ENCODE measurements at places on chromosomes 6 and 20. TPM values are rescaled to one million over a fixed set of nuclear protein-coding genes. Genes with fewer than 3 reads are reported as not detected.
A peak's percentile ranks its signal among the peaks of the same experiment; 100 is the strongest.

The LPA gene
- 0.22 TPM for total RNA-seq

DNA sequence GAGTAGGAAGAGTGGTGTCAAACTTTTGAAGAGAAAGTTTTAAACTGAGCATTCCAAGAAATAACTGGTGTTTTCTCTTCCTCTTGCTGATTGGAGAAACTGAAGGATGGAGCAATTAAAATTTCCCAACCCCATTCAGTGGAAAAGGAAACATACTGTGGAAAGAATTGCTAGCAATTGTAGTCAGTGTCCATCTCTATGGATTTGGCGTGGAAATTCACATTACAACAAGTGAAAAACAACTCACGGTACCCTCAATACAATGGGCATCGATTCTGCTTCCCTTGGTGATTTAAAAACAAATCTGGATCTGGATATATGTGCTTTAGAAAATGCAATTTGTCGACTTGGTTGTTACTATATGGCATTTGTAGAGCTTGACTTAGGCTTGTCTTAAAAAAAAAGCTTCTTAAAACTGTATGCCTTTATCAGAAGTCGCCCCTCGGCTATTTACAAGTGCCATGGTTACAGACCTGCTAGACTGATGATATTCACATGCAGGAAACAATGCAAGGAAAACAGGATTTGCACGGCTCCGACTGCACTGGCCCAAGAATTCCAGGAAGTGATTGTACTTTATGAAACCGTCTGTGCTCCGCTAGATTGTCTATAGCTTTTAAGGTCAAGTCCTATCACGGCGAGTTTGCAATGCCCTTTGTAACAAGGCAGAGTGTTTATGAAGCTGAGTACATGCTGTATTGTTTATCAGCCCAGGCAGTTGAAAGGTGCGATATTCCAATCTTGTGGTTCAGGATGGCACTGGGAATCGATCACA, 131.7 kb upstream of the PHACTR1 start:
- no peak for DNase-seq

DNA sequence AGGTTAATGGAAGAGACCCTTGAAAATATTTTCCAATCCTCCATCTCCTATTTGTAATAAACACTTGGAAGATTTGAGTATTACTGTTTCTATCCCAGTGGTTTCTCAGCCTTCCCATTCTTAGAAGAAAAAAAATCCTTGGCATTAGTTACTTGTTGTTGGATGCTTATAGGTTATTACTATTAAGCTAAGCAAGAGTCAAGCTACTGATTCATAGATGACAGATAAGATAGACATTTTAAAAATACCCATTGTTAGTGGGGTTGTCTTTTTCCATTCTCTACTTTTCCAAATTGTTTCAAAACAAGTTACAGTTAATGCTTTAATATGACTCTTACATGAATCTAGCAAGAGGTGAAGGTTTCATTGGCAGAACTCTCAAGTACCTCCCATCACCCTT, 158.5 kb downstream of the HIVEP2 start:
- no peak for DNase-seq

The CPXM1 gene
- 7.1 TPM for total RNA-seq

The ENPP3 gene
- total RNA-seq: 19.5 TPM

The SLC16A10 gene
- total RNA-seq: 6.0 TPM

- peak; percentile 40 for DNase-seq
Observed at GRCh38 chr6:10518557-10519407, 2.4 kb upstream of the GCNT2 start.

The BACH2 gene
- 0.96 TPM for total RNA-seq

- DNase-seq: peak; percentile 86
Observed at GRCh38 chr6:158818581-158819212, 471 bp downstream of the EZR start.

- no peak for DNase-seq
Observed at GRCh38 chr6:10528158-10528981, 7.2 kb downstream of the GCNT2 start.

The PTCRA gene
- total RNA-seq: not detected

The YWHAB gene
- total RNA-seq: 196 TPM

DNA sequence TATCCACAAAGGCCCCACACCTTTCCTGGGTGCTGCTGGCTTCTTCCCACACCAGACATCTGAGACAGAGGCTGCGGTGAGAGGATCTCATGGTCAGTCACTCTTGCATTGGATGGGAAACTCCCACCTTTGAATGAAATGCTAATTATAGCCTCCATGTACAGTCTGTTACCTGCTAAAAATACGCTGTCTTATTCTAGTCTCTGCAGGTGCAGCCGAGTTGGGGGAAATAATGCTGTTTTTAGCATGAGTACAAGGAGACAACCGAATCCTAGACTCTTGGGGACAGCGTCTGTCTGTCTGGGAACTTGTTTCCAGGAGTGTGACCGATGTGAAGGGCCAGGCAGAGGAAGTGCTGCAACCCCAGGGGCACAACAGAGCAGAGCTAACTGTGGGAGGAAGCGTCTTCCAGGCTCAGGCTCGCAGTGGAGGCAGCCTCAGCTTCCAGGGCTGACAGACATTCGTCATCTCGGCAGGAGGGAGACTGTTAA, 286.2 kb downstream of the PREX1 start:
- no peak for DNase-seq

The KCNS1 gene
- 0.17 TPM for total RNA-seq

- DNase-seq: no peak
Observed at GRCh38 chr6:39118921-39119320, 3.9 kb upstream of the SAYSD1 start.

The HELZ2 gene
- total RNA-seq: 49.3 TPM

GRCh38 chr6:46932526-46933319, 11.0 kb upstream of the ADGRF5 start:
- no peak for DNase-seq

DNA sequence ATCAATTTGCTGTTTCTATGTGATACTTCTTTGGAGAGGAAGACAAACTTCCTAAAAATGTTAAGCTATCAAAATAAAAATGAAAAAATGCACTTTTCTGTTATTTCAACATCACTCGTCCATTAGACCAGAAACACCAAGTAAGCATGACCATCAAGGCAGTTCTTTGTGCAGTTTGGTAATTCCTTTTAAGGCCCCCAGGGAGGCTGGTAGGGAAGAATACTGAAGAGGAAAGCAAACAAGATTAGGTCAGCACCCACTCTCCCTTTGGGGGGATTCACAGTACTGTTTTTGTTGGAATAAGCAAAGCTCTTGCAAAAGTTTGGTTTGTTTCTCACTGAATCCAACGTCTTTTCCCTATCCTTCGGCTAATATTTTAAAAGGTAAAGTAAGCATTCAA, 206.8 kb upstream of the SLC35B3 start:
- DNase-seq: no peak

The PNRC1 gene
- total RNA-seq: 102 TPM

- DNase-seq: no peak
Observed at GRCh38 chr6:50591135-50591534, 122.2 kb upstream of the TFAP2D start.

DNA sequence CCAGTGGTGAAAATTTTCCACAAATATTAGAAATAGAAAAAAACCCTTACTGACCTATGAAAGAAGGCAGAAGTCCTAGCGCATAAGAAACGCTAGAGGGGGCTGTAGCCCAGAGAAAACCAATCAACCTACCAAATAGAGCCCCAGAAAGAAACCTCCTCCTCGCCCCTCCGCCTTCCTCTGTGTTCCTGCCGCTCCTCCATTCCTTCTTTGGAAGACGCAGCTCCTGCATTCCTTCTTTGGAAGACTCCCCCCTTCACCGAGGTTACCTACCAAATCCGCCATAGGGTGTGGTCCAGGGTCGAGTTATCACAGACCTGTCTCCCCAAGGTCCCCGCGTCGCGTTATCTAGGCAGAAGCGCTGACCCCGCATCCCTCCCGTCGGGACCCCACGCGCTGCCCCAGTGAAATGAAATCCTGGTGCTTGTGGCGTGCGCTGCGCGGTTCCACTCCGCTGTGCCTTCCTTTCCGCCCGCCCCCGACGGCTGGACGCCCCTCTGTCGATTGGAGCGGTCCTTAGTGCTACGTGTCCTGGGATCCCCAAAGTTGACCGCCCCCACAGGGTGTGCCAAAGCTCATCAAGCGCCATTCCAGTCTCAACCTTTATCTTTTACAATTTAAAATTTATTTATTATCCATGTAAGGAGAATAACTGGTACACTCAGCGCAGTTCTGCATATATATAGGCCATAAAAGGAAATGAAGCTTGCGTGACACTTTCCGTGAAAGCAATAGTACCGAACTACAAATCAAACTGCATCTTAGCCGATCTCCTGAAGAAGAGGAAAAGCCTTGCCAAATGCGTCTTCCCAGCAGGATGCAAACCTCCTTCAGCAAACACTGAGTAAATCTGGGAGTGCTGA, 13.0 kb downstream of the RPP21 start:
- DNase-seq: no peak

The TRAPPC3L gene
- not detected for total RNA-seq

The MATN4 gene
- total RNA-seq: not detected

- DNase-seq: no peak
Observed at GRCh38 chr6:121492536-121492935, 57.1 kb downstream of the GJA1 start.

GRCh38 chr6:22153384-22154158, 143.3 kb downstream of the PRL start:
- no peak for DNase-seq

DNA sequence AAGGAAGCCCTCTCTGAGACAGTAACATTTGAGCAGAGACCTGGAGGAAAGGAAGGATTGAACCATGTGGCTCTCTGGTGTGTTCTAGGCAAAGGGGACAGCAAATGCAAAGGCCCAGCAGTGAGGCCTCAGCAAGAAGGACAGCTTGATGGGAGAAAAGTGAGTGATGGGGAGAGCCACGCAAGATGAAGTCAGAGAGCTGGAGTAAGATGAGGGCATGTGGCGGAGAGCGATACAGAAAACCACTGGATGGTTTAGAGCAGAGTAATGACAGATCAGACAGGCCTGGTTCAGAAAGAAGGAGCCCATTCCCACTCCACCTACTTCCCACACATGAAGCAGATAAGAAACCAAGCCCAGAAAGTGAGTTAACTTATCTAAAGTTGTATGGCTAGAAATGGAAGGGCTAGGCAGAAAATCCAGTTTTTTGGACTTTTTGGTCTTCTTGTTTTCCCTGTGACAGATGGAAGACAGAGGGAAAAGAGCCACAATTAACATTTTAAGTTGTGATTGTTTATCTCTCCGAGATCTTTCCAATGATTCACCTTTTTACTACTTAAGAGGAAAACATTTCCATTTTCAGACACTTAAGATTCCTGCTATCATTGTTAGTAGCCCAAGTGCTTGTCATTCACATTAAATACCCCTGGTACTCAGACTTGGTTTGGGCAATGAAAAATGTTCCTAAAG, 723 bp upstream of the SNPH start:
- DNase-seq: no peak

DNA sequence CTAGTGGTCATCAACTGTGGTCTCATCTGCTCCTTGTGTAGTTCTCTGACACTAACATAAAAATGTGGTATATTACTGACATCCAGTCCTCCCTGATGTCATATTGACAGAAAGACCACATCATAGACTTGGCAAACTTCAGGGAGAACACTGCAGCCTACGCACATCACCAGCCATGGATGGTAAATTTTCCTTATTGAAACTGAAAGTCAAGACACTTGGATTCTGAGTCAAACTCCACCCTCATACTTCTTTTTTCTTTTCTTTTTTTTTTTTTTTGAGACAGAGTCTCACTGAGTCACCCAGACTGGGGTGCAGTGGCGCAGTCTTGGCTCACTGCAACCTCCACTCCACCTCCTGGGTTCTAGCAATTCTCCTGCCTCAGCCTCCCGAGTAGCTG, 25.4 kb downstream of the NDRG3 start:
- no peak for DNase-seq

The SEL1L2 gene
- total RNA-seq: not detected

The AIF1 gene
- total RNA-seq: 17.3 TPM

All from mucosa of descending colon (tissue), 3 donors.